SJSA1 (cell line): ENCODE measurements at places on chromosomes 6 and 20. TPM values are rescaled to one million over a fixed set of nuclear protein-coding genes. Genes with fewer than 3 reads are reported as not detected.

- DNase-seq: no peak
Observed at GRCh38 chr20:53842301-53843099, 227.9 kb downstream of the BCAS1 start.

Gene HRH3
- not detected in 2 replicates for total RNA-seq

DNA sequence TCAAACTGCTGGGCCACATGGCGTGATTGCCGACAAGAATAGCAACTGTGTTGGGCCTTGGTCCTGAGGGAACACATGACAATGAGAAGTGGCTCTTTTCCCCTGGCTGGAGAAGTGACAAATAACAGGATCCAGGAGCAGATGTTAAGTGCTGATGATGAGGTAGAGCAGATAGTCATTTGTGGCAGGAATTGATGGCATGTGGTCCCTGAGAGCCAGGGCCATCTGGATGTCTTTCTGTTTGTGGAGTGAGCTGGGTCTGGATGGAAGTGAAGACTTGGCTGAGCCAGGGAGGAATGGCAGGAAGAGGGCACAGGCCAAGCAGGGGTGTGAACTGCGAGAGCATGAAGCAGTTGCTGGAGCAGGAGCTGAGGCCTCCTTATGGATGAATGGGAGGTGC lies 67.8 kb downstream of the SCAND1 start:
- DNase-seq: no peak

DNA sequence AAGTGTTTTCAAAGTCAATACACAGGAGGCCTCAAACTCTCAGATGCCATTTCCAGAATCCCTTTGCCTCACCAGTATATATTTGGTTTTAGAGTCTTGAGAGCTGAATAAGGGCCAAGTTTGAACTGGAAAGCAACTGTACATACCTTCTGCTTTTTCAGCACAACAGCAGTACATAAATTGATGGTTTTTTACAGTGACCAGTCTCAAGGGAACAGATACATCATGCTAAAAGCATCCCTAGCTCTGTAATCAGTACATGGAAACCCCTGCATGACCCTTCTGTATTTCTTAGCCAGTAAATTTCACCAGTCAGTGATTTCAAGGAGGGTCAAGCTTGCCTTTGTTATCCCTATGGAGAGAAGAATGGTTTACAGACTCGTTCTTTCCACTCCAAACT lies 40.6 kb upstream of the ECHDC1 start:
- no peak for DNase-seq

GRCh38 chr20:63553251-63553932 lies 567 bp upstream of the FNDC11 start:
- DNase-seq: peak; percentile 53

Gene DNAAF9
- 9.4 and 12.3 TPM in 2 replicates for total RNA-seq

DNA sequence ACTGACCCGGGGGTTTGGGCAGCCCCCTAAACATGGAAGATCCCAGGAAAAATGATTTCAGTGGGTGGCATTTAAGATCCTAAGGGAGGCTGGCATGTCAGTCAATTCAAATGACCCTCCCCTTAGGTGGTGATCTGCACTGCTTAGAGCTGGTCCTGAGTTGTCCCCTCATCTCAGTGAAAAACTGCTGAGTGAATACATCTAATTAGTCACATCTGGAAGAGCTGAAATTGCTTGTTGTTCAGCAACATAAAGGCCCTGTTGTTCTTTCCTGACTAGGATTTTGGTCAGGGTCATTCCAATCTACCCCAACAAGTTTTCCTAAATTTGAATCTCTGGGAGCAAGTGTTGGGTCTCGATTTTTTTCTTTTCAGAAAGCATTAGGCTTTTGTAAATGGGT lies 126.4 kb downstream of the LCA5 start:
- DNase-seq: no peak

DNA sequence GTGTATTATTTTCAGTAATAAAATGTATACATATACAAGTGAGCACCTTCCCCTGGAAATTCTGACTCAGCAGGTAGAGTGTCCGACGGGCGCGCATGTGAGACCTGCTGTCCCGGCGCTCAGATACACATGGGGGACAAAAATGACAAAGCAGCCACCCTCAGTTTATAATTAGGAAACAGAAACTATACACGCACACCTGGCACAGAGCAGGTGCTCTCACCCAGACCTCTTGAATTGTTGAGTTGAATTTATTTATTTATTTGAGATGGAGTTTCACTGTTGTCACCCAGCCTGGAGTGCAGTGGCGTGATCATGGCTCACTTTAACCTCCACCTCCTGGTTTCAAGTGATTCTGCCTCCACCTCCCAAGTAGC lies 180.4 kb downstream of the ZDHHC14 start:
- DNase-seq: no peak

Gene OR2J3
- not detected in 2 replicates for total RNA-seq

Gene LY6G6D
- total RNA-seq: not detected in 2 replicates

Gene SLX4IP
- 4.0 and 5.9 TPM in 2 replicates for total RNA-seq

DNA sequence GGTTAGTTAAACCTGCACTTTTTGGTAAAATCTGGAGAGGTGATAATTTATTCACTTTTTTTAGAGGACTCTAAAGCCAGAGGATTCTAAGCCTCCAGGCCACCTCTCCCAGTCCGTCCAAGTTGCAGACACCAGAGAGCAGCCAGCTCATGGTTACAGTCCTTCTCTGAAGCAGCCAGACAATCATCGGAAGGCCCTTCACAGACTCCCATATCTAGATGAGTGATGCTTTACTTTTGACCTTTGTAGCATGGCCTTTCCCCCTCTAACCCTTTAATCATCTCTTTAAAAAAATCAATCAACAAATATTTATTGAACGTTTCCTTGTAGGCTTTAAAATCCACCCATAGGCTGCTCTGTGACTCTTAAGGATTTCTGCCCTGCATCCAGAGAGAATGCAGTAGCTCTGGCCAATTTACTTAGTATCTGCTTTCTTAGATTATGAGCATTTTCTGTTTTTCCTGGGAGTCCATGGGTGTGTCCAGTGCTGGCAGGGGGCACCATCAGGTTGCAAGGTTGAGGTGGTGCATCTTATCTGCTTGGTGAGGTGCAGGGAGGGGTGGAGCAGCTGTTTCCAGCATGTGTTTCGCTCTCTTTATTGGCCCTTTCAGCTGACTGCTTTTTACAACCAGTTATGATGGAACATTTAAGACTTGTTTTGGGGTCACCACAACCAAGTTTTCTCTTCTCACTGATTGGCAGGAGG lies 58.6 kb downstream of the JARID2 start:
- DNase-seq: no peak

GRCh38 chr20:57071954-57072583 lies 194.4 kb downstream of the BMP7 start:
- DNase-seq: no peak

- DNase-seq: no peak
Observed at GRCh38 chr20:1845701-1846100, 49.5 kb upstream of the SIRPA start.

Gene RNF144B
- 5.1 and 8.1 TPM in 2 replicates for total RNA-seq

Gene WFDC12
- total RNA-seq: not detected in 2 replicates

Gene CLPSL1
- not detected in 2 replicates for total RNA-seq

GRCh38 chr6:36769183-36769675 lies 70.0 kb downstream of the CPNE5 start:
- DNase-seq: peak; percentile 28

DNA sequence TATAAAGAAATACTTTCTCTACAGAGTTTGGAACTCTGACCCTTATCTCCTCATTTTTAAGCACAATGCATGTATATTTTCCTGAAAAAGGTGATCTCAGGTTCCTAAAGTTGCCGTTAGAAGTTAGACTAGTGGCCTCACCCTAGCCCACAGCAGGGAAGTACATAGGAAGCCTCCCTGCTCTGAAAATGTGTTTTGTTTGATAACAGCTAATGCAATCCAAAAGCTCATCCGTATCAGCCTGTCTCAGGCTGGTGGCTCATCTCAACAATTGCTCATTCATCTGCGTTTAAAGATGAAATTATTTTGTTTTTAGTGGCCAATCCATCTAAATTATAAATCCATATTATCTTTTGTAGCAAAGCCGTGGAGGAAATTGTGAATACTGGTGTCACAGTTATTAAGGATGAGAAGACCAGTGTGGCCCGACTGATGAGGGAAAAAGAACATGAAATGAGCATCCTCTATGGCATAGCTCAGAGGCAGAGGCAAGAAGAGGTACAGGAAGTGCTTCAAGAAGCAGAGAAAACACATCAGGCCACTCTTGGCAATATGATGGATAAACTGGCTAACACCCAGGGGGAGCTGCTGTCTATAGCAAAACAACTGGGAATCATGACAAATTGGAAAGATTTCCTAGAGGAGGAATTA lies 20.1 kb downstream of the C6orf163 start:
- DNase-seq: no peak

Gene HLA-DMA
- total RNA-seq: 0.24 TPM in 1 of 2 replicates, not detected in the other

GRCh38 chr20:43043887-43044286 lies 145.8 kb downstream of the PTPRT start:
- no peak for DNase-seq

DNA sequence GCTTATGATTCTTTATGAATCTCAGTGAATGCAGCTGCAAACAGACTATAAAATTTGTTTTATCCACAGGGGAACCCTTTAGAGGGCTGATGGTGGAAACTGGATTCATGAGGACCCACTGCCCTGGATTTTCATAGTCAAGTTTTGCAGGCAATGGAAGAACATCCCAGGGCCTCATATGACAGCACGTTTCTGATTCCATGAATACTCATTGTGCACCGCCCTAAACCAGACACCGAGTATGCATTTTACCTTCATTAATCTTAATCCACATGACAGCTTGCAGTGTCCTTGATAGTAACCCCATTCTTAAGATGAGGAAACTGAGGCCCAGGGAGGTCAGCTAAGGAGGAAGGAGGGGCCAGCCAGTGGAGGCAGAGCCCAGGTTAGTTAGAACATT lies 270.4 kb downstream of the PREX1 start:
- DNase-seq: no peak

DNA sequence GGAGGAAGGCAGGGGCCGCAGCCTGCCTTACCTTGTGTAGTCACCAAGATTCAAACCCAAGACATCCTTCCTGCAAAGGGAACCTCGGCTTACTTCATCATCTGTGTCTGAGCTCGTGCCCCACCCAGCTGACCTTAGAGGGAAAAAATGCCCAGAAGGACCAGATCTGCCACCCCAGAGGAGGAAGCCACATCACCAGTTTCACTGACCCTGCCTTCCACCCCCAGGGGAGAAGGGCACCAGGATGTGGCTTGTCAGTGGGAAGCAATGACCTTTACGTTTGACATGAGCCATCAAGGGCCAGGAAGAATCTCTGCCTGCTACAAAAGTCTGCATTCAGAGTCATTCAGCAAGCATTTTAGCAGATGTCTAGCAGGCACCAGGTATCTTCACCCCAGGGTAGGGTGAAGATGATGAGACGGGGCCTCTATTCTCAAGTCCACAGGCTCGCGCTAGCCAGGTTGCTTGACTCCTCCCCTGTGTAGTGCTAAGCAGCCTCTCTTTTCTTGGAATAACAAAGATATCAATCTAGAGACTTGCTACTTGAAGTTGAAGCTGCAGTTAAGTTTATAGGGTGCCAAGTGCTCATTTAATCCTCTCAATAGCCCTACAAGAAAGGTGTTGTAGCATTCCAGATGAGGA lies 28.1 kb downstream of the HM13 start:
- DNase-seq: no peak

Gene PRSS35
- total RNA-seq: 0.60 and 1.1 TPM in 2 replicates

Gene ERVFRD-1
- not detected in 2 replicates for total RNA-seq

DNA sequence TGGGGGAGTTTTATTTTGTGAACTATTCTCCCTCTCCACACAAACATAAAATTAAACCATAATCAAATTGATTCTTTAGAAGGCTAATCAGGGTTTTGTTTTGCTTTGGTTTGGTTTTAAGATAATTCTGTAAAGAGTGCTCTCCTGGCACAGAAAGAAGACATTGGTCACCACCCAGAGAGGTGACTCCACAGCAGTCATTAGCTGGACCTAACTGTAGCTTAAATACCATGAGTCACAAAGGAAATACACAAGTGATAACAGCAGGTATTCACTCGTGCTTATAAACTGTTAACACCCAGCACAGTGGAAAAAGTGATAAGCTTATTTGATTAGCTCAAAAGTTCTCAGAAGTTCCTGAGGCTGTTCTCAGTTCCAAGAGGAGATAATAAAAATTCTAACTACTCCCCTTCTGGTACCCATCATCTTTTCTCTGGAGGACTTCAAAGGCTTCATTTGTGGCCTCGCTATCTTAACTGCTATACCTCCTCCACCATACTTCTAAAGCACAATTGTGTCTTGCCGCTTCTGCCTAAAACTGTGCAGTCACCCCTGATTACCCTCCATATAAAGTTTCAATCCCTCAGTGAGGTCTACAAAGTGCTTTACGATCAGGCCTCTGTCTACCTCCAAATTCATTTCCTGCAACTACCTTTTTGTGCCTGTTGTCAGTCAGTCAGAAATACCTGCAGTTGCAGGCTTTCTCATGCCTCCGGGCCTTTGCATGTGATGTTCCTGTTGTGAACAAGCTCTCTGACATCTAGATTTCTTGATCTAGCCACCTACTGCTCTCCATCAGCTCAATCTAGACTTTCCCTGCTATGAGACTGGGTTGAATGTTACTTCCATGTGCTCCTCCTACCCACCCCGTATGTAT lies 201.1 kb downstream of the SAMD5 start:
- peak; percentile 9 for DNase-seq

- no peak for DNase-seq
Observed at GRCh38 chr20:18734525-18735189, 78.9 kb upstream of the SCP2D1 start.

DNA sequence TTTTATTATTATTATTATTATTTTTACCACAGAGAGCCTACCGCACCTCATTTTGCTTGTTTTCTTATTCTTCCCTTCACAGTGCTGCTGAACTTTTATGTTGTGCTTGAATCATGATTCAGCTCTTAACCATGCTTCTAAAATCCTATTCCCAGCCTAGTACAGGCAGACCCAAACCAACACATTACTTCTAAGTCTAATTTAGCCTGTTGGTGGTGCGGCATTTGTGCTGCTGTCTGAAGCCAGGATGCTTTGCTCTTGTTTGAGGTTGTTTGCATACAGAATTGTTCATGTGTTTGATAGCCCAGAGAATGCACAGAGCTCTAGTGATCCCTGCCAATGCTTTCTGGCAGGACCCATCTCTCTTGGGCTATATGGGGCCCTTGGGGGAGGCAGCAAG lies 213.5 kb upstream of the KCNG1 start:
- DNase-seq: no peak

DNA sequence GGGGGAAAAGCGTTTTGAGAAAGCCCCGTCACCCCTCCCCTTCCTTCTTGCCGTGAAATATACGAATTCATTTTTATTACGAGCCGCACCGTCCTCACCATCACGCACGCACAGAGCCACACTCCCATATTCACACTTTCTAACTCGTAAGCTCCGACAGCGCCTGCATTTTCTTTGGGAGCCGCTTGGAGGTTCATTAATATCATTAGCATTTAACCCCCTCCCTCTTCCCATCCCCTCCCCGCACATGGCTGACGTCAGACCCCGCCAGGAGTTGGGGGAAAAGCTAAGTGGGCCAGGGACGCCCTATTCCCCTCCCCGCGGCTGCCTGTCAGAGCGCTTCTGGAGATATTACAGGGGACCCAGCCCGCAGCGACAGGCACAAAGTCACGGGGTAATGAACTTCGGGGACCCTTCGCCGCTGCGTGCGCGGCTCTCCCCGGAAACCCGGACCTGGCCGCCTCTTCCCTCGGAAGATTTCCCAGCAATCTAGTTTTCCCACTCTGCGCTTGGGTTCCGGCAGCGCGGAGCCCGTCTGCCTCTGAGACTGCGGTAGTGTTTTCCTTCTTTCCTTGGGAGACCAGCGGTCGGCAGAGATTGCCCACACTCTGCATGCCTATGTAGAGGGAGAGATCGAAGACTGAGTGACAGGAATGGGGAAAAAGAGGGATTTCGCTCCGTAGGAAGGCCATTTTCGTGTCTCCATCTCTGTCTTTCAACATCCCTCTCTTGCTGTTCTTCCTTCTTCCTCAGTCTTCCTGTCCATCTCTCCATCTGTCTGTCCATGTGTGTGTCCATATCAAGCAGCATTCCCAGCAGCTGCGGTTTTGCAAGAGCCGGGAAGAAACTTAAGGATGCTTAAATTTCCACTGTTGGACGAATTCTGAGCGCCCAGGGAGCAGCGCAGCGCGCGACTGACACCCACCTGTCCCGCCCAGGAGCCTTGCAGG lies at the start of gene NR2E1:
Gene NR2E1, plus strand, starts transcription at position 309 of the 950 bp plus-strand sequence. CDS start 744 bp downstream, outside the sequence.
- DNase-seq: no peak
